ENCODE measurements at places on chromosomes 7 and 10.

GRCh38 chr10:70461397-70462348 is 16.9 kb upstream of the PALD1 start:
- DNase-seq, result no peak

DNA sequence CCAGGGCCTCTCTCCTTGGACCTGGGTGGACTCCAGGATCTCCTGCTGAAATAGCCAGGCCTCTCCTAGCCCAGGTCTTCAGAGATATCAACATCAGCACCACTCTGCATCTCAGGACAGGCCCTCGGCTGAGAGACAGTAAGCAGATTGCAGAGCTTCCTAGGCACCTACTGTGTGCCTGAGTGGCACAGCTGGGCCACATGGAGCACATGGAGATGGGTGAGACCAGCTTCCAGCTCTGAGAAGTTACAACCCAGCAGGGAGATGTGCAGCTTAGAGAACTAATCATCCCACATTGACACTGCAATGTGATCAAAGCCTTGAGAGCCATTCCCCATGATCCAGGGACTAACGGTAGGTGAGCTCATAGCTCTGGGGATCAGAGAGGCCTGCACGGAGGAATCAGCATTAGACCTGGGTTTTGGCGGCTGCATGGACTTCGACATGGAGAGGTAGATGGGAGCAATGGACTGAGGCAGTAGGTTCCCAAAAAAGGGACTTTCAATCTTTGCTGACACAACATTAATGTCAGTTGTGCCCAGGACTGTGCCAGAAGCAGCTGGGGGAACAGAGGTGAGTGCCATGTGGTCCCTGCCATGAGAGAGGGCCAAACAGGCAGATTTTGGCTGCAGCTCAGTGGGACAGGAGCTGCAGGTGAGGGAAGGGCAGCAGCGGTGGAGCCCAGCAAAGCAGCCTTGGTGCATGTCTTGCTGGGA is 76.0 kb upstream of the LEP start:
- DNase-seq, result no peak

DNA sequence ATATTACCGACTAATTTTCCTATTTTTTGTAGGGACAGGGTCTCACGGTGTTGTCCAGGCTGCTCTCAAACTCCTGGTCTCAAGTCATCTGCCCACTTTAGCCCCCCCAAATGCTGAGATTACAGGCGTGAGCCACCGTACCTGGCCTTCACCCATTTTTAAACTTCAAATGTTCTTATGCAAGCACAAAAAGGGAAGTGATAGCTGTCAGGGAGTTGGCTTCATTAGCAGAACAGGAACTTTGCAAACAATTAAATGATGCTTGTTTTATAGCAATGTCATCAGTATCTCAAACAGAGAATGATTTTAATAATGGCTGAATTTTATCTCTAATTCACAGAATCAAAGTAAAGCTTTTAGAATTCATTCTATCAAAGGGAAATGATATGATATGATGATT is 49.8 kb upstream of the FAM171A1 start:
- no peak for DNase-seq

DNA sequence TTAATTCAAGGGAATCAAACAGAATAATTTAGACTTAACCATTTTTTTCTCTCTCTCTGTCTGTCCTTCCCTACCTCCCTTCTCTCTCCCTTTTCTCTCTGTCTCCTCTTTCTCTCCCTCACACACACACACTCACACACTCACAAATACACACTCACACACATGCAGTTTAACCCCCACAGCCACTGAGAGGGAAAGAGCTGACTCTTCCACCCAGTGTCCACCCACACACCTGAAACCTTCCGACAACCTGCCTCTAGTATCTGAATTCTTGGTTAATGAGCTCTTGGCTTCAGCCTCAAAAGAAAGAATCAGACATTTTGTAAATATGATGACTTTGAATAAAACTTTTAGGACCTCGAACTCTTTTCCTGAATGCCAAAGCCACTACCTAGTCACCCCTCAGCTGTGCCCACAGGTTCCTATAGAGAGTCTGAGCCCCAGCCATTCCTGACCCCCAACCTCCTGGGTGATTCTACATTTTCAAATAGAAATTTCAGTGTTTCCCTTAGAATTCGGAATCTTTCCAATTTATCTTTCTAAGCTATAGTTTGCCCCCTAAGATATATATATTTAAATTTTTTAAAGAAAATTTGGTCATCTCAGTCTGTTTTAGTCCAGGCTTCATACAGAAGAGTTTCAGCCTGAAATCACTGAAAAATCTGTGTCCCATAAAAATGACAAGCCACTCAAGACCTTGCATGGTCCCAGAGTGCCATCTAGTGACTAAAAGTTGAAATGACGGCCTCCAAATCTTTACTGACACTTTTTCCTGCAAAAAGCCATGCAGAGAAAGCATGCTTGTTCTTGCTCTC is 202.8 kb downstream of the IPMK start:
- no peak for DNase-seq

DNA sequence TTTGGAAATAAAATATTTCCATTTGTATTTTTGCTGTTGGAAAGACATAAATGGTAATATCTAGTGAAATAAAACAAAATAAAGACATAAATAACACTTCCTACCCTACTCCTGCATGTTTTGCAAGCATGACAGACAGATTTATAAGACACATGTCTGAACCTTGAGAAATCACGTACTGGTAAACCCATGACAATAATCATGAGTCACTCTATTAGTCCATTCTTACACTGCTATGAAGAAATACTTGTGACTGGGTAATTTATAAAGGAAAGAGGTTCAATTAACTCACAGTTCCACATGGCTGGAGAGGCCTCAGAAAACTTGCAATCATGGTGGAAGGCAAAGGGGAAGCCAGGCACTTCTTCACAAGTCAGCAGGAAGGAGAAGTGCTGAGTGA is 942.2 kb downstream of the REEP3 start:
- DNase-seq, result no peak

- DNase-seq, result no peak
Measured at GRCh38 chr7:133470-133869, 58.9 kb upstream of the FAM20C start.

Measured in NCI-H2107 (cell line).